ENCODE measurements at places on chromosomes 7 and 10.

DNA sequence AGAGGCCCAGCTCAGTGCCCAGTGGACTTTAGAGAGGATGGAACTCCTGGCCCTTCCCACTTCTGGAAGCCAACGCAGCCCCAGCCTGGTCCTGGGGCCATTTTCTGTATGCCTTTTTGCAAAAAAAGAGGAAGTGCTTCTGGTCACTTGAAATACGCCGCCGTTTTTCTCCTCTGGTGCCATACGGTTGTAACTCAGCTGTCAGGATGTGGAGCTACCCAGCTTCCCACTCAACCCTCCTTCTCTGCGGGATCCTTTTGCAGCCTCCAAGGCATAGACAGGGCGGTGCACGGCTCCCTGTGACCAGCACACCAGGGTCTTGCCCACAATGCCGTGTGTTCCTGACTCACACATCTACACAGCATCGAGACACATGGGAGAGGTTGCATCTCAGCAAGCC is 369.6 kb downstream of the TCERG1L start:
- H3K4me3 ChIP-seq: no peak overlapping the region
- no peaks in the 10 kb centered on the region for H3K4me1 ChIP-seq
- no peak for DNase-seq
- no peaks in the 10 kb centered on the region for H3K36me3 ChIP-seq
- H3K27me3 ChIP-seq: no peaks in the 10 kb centered on the region

DNA sequence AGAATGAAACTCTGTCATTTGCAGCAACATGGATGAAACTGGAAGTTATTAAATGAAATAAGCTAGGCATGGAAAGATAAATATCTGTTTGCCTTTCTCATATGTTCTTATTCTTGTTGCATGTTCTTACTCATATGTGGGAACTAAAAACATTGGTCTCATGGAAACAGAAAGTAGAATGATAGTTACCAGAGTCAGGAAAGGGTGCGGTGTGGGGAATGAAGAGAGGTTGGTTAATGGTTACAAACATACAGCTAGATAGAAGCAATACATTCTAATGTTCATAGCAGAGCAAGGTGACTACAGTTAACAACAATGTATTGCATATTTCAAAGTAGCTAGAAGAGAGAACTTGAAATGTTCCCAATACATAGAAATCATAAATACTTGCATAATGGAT is 105.1 kb downstream of the FAM107B start:
- peaks cover 9% of the 10 kb centered on the region for H3K36me3 ChIP-seq
- H3K27ac ChIP-seq: no peak overlapping the region
- H3K27me3 ChIP-seq: no peaks in the 10 kb centered on the region
- H3K4me3 ChIP-seq: no peak overlapping the region
- H3K4me1 ChIP-seq: peaks cover 23% of the 10 kb centered on the region

DNA sequence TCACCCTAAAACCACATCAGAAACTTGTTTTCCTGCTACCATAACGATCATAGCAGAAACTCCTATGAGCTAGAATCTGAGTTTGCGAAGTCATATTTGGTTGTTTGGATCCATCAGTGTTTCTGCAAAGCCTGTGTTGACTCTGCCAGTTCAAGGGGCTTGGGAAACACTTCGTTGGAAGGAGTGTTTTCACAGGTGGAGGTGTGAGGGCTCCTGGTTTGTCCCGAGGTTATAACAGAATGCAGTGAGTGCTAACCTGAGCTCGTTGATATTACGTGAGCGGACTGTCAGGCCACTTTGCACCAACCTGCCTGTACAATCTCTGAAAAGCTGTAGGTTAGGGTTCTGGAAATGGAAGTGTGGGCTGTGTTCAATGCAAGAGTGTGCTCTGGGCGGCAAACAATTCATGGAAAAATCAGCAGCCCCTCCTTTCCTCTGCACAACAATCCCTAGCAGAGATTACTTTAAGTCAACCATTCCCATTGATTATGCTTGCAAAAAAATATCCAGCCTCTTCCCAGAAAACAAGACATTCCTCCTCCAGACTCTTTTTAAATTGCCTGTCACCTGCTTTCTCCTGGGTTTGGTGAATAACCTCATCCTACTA is 622.0 kb downstream of the TYW1 start:
- no peak overlapping the region for H3K27ac ChIP-seq
- H3K27me3 ChIP-seq: peaks cover 6% of the 10 kb centered on the region
- no peak for DNase-seq
- H3K4me1 ChIP-seq: no peaks in the 10 kb centered on the region
- H3K4me3 ChIP-seq: no peak overlapping the region
- H3K36me3 ChIP-seq: no peaks in the 10 kb centered on the region

GRCh38 chr7:8343556-8343955 is 81.6 kb upstream of the ICA1 start:
- no peak for DNase-seq
- peaks cover 6% of the 10 kb centered on the region for H3K27me3 ChIP-seq
- H3K4me3 ChIP-seq: no peak overlapping the region
- no peaks in the 10 kb centered on the region for H3K36me3 ChIP-seq
- no peaks in the 10 kb centered on the region for H3K4me1 ChIP-seq

DNA sequence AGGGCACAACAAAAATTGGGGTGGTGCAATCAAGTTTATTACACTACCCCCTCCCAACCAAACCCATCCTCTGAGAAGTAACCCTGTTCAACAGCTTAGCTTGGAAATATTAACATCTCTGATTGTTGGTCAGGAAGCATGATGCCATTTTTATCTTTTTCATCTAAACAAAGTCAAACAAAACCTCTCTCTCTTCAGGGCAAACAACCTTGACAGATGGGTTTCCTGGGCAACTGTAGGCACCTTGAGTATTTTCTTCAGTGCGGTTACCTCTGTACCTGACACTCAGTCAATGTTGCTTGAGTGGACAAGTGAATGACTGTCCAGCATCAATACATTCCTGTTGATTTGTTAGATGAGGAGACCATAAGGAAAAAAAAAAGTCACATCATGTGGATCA is 183.6 kb downstream of the NRP1 start:
- H3K27me3 ChIP-seq: no peaks in the 10 kb centered on the region
- H3K36me3 ChIP-seq: no peaks in the 10 kb centered on the region
- no peak for DNase-seq
- peaks cover 43% of the 10 kb centered on the region for H3K4me1 ChIP-seq

GRCh38 chr10:127715782-127716378 is 21.1 kb upstream of the FOXI2 start:
- H3K27ac ChIP-seq: no peak overlapping the region
- H3K4me1 ChIP-seq: no peaks in the 10 kb centered on the region
- H3K27me3 ChIP-seq: peaks cover 5% of the 10 kb centered on the region
- H3K36me3 ChIP-seq: no peaks in the 10 kb centered on the region
- no peak for DNase-seq

- DNase-seq: no peak
- no peaks in the 10 kb centered on the region for H3K36me3 ChIP-seq
- no peak overlapping the region for H3K27ac ChIP-seq
- peaks cover 6% of the 10 kb centered on the region for H3K27me3 ChIP-seq
- no peak overlapping the region for H3K4me3 ChIP-seq
- H3K4me1 ChIP-seq: no peaks in the 10 kb centered on the region
These were observed 732.1 kb upstream of the AUTS2 start for GRCh38 chr7:68866200-68866570.

GRCh38 chr10:77680065-77680464 is 42.5 kb upstream of the KCNMA1 start:
- H3K4me3 ChIP-seq: no peak overlapping the region
- peaks cover 9% of the 10 kb centered on the region for H3K4me1 ChIP-seq
- no peak for DNase-seq

DNA sequence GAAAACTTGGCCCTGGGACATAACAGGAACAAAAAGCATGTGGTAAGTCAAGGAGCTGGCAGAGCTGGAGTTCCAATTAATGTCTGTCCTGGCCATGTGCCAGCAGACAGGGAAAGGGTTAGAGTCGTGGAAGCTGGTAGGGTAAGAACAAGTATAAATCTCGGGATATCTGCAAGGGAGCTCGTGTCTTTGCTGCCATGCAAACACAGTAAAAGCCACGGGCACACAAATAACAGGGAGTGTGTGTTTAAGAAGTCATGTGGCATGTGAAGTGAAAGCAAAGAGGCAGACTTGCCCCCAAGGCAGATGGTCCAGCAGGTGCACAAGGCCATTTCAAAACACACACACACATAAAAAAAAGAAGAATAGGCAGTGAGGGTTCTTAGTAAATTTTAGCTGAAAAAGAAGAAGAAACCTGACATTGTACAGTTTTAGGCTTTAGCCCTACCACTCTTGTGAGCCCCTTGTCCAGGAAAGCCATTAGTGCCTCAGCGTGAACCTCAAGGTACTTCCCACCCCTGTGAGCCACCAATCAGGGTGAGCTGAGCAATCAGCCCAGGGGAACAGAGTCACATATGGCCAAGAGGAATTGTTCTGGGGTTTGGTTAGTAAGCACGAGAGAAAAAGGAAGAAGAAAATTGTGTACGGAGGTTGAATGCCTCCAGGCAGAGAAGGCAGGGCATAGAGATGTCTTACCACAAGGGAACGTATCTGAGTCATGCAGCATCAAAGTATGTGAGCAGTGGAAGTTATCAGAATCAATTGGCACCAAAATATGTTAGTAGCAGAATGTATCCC is 32.8 kb upstream of the ARHGAP12 start:
- no peak overlapping the region for H3K4me3 ChIP-seq
- no peak overlapping the region for H3K27ac ChIP-seq
- H3K4me1 ChIP-seq: peaks cover 3% of the 10 kb centered on the region
- no peaks in the 10 kb centered on the region for H3K27me3 ChIP-seq

DNA sequence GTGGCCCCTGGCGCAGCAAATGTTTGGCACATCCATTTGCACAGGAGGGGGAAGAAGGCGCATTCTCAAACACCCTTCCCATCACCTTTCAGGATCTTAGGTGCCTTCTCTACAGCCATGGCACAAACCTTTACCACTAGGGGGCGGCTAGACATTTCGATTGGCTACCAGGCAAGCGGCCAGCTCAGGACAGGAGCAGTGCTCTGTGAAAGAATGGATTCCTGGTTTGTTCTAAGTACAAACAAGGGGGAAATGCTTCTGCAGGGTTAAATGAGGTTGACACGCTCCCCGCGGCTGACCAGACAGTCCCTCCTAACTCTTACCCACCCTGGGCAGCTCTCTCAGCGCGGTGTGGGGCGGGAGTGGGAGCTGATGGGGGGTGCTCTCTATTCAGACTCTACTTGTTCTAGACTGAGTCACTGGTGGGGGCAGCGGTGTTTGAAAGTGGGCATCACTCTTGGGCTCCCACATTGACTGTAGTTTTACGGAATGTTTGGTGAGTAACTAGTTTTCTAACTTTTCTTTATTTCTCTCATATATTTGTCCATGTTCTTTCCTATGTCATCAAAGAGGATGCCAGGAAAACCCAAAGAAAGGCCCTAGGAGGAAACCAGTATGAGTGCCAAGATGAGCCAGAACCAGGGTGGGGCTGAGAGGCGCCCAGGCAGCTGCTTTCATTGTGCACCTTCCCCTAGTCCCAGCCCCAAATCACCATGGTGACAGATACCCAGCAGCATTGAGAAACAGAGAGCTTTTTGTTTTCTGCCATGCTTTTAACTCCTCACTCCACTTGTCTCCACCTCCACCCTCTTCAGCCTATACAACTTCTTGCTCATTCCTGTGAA is 61.4 kb upstream of the GPR158 start:
- no peak overlapping the region for H3K27ac ChIP-seq
- peaks cover 11% of the 10 kb centered on the region for H3K27me3 ChIP-seq
- peak; percentile 27 for DNase-seq
- H3K4me1 ChIP-seq: no peaks in the 10 kb centered on the region
- H3K4me3 ChIP-seq: no peak overlapping the region

DNA sequence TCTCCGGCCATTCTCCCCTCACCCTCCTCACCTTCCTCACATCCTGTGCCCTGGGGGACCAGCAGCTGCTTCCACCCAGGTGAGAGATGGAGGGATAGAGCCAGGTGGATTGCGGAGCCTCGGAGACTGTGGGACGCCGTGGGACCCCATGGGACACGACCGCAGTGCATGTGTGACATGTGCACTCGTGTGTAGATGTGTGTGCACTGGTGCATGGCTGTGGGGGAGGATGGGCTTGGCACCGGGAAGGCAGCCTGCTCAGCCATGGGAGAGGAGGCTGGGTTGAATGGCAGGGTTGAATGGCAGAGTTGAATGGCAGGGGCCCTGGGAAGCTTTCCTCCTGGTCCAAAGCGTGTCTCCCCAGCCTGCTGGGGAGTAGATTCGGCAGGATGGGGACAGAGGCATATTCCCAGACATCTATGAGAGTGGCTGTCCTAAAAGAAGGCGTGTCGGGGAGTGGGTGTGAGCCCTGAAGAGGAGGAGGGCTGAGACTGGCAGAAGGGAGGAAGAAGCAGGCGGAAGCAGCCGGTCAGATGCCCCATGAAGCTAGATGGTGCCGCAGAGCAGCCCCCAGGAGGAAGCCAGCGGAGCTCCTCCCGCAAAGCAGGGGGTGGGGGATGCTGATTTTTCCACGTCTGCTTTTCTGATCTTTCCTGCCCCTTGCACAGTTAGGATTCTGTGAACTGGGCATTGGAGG is 815 bp downstream of the GIMAP8 start:
- peaks cover 36% of the 10 kb centered on the region for H3K4me1 ChIP-seq
- no peak for DNase-seq
- H3K27me3 ChIP-seq: no peaks in the 10 kb centered on the region
- peak overlapping the region; percentile 86 for H3K4me3 ChIP-seq
- peak overlapping the region; percentile 5 for H3K27ac ChIP-seq
- H3K36me3 ChIP-seq: no peaks in the 10 kb centered on the region

Measured in memory B cell (primary cell).